Endothelial cell of coronary artery (primary cell): ENCODE measurements at places on chromosomes 4 and X. TPM values are rescaled to one million over a fixed set of nuclear protein-coding genes. Genes with fewer than 3 reads are reported as not detected.

MTMR8 gene
- 0.18 TPM in 1 of 2 replicates, not detected in the other for total RNA-seq

MAGEB1 gene
- not detected in 2 replicates for total RNA-seq

ZAR1 gene
- not detected in 2 replicates for total RNA-seq

CT45A1 gene
- total RNA-seq: not detected in 2 replicates

DRP2 gene
- total RNA-seq: 0.18 and 0.47 TPM in 2 replicates

HSFX2 gene
- total RNA-seq: 0.18 and 0.28 TPM in 2 replicates

SPARCL1 gene
- total RNA-seq: 1.3 TPM in 1 of 2 replicates, not detected in the other

EXOC1L gene
- not detected in 2 replicates for total RNA-seq

RRH gene
- total RNA-seq: 0.09 TPM in 1 of 2 replicates, not detected in the other

DUSP21 gene
- total RNA-seq: not detected in 2 replicates

IL1RAPL2 gene
- total RNA-seq: not detected in 2 replicates

USP27X gene
- 2.4 and 2.7 TPM in 2 replicates for total RNA-seq

AADAT gene
- 0.81 and 1.0 TPM in 2 replicates for total RNA-seq

GAB3 gene
- total RNA-seq: 2.6 and 5.2 TPM in 2 replicates

AFF2 gene
- 0.09 and 0.18 TPM in 2 replicates for total RNA-seq

MAOB gene
- under 0.01 TPM in 1 of 2 replicates, not detected in the other for total RNA-seq

PPAT gene
- 19.7 and 22.9 TPM in 2 replicates for total RNA-seq

ACE2 gene
- 0.19 TPM in 1 of 2 replicates, not detected in the other for total RNA-seq

RGN gene
- 0.27 and 0.66 TPM in 2 replicates for total RNA-seq

TDO2 gene
- not detected in 2 replicates for total RNA-seq
